ENCODE measurements at places on chromosomes 2 and 18. TPM values are rescaled to one million over a fixed set of nuclear protein-coding genes. Genes with fewer than 3 reads are reported as not detected.

ABCG5 gene
- polyA plus RNA-seq = not detected

OSR1 gene
- polyA plus RNA-seq = not detected

IRS1 gene
- polyA plus RNA-seq = 0.21 TPM

REG1B gene
- not detected for polyA plus RNA-seq

C2orf78 gene
- polyA plus RNA-seq = not detected

NOSTRIN gene
- not detected for polyA plus RNA-seq

LANCL1 gene
- polyA plus RNA-seq = 16.5 TPM

AGPS gene
- polyA plus RNA-seq = 11.7 TPM

DSG4 gene
- polyA plus RNA-seq = not detected

CFAP65 gene
- not detected for polyA plus RNA-seq

FBXO15 gene
- 0.90 TPM for polyA plus RNA-seq

NEB gene
- polyA plus RNA-seq = 1.4 TPM

VWA3B gene
- not detected for polyA plus RNA-seq

COLEC12 gene
- polyA plus RNA-seq = not detected

PSD4 gene
- polyA plus RNA-seq = 36.4 TPM

SGPP2 gene
- polyA plus RNA-seq = 3.1 TPM

UBE2F gene
- 48.4 TPM for polyA plus RNA-seq

TMEM17 gene
- polyA plus RNA-seq = not detected

FAM237A gene
- not detected for polyA plus RNA-seq

DYNAP gene
- not detected for polyA plus RNA-seq

COL5A2 gene
- polyA plus RNA-seq = not detected

VPS4B gene
- 66.0 TPM for polyA plus RNA-seq

C2orf66 gene
- polyA plus RNA-seq = not detected

SATB2 gene
- not detected for polyA plus RNA-seq

HOXD10 gene
- not detected for polyA plus RNA-seq

SERPINB10 gene
- not detected for polyA plus RNA-seq

AMER3 gene
- polyA plus RNA-seq = not detected

IGFBP2 gene
- polyA plus RNA-seq = not detected

DSG1 gene
- not detected for polyA plus RNA-seq

TTL gene
- 1.3 TPM for polyA plus RNA-seq

ICOS gene
- 0.29 TPM for polyA plus RNA-seq

NT5C1B gene
- 0.55 TPM for polyA plus RNA-seq

RFX8 gene
- polyA plus RNA-seq = not detected

RND3 gene
- not detected for polyA plus RNA-seq

DLX1 gene
- polyA plus RNA-seq = not detected

UGT1A10 gene
- polyA plus RNA-seq = not detected

RGPD8 gene
- 3.8 TPM for polyA plus RNA-seq

C2orf92 gene
- polyA plus RNA-seq = 1.4 TPM

CNNM4 gene
- 7.9 TPM for polyA plus RNA-seq

TRABD2A gene
- 5.7 TPM for polyA plus RNA-seq

SS18 gene
- 30.9 TPM for polyA plus RNA-seq
